ENCODE measurements at places on chromosomes 5 and 9. TPM values are rescaled to one million over a fixed set of nuclear protein-coding genes. Genes with fewer than 3 reads are reported as not detected.

The ACSL6 gene
- not detected for total RNA-seq

The C5orf47 gene
- not detected for total RNA-seq

The NOTCH1 gene
- total RNA-seq: 13.7 TPM

The ATP10B gene
- not detected for total RNA-seq

The PKD2L2 gene
- total RNA-seq: not detected

The MEGF10 gene
- 6.3 TPM for total RNA-seq

The PCDHGA11 gene
- 13.7 TPM for total RNA-seq

The PDLIM4 gene
- 141 TPM for total RNA-seq

The PRDM9 gene
- total RNA-seq: not detected

The DNAJC18 gene
- 7.8 TPM for total RNA-seq

The FSTL4 gene
- 0.26 TPM for total RNA-seq

The ITK gene
- total RNA-seq: not detected

The SNCB gene
- not detected for total RNA-seq

The KIF24 gene
- total RNA-seq: 2.5 TPM

The RAB3C gene
- not detected for total RNA-seq

The GPR151 gene
- total RNA-seq: not detected

The MAMDC2 gene
- 2.6 TPM for total RNA-seq

The MCC gene
- total RNA-seq: 38.4 TPM
